Suppressor macrophage (primary cell): ENCODE measurements at places on chromosomes 3 and 15.

DNA sequence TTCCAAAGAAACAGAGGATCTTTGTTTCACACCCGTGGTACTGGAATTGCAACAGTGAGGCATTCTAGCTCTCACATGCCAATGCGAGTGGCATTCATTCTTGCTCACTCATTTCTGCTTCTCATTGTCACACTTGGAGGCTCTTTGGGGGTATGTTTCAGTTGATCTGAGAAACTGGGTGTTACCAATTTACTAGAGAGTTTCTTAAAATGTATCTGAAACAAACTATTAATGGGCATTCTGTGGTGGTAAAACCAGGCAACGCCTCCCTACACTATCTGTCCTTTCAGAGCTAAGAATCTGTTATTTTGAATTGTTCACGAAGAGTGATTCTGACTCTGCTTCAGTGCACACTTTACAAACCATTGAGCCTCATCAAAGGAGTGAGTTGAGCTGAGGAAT is 140.6 kb upstream of the BHLHE40 start:
- DNase-seq, result no peak

- DNase-seq, result peak; percentile 55
These were observed 8.8 kb upstream of the CPOX start for GRCh38 chr3:98602078-98602678.

DNA sequence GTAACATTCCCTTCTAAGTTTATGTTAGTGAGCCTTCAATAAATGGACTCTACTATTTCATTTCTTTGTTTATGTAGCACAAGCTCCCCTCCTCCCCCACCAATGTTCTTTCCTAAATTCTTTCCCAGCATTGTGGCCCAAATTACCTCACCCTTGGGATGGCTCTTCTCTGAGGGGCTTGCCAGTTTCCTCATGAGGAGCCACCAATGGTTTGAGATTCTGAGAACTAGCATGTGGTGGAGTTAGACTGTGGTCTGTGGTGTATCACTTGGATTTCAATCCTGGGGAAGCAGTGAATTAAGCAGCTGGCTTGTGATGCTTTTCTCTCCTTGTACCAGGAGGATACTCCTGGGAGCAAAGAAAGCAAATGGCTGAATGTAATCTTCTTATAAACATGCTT is 50.0 kb upstream of the NPHP3 start:
- no peak for DNase-seq

- DNase-seq, result peak; percentile 58
These were observed 169.5 kb downstream of the ATP10A start for GRCh38 chr15:25693321-25694238.

DNA sequence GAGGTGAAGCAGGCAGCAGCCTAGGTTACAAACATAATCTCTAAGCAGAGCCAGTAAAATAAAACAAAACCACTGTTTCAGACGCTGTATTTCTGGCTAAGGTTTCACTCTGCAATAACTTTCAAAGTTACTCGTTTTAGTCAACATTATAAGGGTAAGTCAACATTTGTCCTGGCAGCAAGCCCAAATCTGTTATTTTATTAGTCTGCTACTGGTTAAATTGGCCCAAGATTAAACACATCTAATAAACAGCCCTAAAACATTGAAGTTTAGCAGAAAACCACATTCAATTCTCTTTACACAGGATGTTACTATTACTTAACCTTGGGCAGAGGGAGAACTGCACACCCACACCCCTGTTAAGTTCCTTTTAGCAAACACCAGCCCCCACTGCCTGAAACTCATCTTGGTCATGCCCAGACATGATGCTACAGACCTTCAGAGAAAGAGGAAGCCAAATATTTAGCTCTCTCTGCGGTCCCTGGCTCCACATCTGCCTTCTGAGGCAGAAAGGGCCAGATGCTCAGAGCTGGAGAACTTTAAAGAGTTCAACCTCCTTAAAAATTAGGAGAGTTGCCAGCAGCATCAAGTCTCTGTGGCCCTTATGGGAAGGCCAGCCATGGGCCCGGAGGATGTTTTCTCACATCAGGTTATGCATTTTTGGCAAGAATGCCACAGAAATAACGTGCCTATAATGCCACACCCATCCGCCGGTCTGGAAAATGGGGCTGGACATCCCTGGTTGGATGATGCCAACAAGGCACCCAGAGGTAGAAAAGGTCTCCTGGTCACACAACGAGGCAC is 17.9 kb downstream of the ARHGEF3 start:
- DNase-seq, result peak; percentile 95

DNA sequence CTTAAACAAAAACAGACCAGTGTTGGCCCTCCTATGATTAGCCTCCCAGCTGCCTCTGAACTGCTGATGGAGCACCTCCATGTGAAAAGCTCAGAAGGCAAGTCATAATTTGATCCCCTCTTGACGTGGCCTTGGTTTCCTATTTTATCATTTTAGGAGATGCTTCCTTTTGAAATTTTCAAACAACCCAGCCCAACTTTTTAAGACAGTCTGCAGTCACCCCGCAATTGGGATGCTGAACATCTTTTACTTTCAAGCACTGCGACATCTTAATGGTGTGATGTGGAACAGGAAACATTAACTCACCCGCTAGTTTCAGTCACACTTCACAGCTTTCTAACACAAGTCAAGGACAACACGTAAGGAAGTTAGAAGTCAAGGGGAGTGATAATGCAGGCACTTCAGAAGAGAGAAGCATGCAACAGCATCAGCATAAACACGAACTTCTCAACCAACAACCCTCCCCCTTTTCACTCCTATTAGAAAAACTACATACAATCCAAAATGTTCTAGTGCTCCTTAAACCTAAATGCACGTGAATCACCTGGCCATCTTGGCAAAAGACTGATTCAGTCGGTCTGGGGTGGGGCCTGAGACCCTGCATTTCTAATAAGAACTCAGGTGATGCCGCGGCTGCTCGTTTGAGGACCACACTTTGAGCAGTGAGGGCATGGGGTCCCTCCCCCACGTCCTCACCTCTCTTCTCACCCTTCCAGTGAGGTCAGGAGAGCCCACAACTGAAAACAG is 161.5 kb downstream of the FOXP1 start:
- DNase-seq, result no peak

GRCh38 chr15:87732976-87733375 is 523.6 kb downstream of the NTRK3 start:
- no peak for DNase-seq

DNA sequence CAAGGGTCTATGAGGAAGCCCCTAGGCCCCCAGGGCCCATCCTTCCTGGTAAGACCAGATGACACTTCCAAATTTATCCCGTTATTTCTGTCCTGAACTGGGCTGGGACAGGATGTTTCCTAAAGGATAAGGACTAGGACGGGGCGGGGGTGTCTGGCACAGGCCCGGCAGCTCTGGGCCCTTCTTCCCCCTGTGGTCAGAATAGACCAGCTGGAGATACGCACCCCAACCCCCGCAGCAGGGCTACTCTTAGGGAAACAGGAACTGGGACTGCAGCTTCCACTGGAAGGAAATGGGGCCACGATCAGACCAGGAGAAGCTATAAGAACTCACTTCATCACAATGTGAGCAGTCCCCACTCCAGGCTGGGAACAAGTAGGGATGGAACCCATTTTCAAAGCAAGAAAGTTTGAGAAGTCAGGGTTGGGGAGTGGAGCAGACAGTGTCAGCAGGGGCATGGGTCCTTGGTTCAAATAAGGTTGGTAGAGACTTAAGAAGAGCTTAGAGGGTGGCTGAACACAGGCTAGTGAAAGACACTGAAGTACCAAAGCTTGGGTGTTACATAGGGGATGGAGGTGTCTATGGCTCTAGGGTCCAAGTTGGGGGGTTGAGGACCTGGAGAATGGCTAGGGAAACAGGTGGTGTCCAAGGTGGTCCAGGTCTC is 1.1 kb downstream of the NCKIPSD start:
- peak; percentile 89 for DNase-seq

DNA sequence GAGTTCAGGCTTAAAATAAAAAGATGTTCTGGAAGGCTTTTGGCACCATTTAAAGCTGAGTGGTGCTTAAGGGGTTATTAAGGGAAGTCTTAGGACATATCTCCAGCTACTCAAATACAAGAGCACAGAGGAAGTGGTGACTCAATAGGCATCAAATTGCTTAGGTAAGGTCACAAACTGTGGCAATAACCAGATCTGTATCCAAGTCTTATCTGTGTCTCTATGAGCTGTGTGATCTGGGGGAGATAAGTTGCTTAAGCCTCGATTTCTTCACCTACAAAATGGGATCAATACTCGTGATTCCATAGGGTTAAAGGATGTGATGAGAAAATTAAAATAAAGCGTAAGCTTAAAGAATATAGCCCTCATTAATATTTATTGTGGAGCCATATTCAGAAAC is 7.6 kb downstream of the HDC start:
- DNase-seq, result peak; percentile 78

GRCh38 chr3:53913401-53913800 is 21.7 kb upstream of the SELENOK start:
- DNase-seq, result no peak

DNA sequence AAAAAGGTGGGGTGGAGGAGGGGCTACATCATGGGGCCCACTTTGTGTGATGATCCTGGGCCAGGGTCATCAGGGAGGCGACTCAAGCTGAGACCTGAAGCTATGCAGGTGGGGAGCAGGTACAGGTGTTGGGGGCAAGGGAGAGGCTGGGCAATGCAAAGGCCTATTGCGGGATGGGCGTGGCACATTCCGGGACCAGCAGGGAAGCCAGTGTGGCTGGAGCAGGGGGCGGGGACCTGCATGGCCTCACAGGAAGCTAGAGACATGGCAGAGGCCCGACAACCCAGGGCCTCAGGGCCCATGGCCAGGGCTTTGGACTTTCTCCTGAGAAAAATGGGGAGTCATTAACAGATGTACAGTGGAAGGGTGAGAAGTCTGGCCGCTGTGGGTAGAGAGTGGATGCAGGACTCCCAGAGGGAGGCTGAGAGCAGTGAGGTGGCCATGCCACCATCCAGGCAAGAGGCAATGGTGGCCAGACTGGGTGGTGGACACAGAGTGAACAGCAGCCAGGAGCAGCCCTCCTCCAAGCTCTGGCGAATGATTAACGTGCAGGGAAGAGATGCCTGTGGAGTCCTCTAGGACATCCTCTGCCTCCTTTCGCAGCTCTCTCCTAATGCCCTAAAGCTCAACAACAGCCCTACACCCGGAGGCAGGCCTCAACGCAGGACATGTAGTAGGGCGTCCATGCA is 122.6 kb upstream of the ATP2B2 start:
- DNase-seq, result no peak

GRCh38 chr3:55065331-55065730 is 137.5 kb upstream of the LRTM1 start:
- DNase-seq, result no peak

- DNase-seq, result no peak
These were observed 88.8 kb upstream of the P3H2 start for GRCh38 chr3:190209533-190209932.

GRCh38 chr3:197356275-197356674 is 57.9 kb upstream of the DLG1 start:
- no peak for DNase-seq

DNA sequence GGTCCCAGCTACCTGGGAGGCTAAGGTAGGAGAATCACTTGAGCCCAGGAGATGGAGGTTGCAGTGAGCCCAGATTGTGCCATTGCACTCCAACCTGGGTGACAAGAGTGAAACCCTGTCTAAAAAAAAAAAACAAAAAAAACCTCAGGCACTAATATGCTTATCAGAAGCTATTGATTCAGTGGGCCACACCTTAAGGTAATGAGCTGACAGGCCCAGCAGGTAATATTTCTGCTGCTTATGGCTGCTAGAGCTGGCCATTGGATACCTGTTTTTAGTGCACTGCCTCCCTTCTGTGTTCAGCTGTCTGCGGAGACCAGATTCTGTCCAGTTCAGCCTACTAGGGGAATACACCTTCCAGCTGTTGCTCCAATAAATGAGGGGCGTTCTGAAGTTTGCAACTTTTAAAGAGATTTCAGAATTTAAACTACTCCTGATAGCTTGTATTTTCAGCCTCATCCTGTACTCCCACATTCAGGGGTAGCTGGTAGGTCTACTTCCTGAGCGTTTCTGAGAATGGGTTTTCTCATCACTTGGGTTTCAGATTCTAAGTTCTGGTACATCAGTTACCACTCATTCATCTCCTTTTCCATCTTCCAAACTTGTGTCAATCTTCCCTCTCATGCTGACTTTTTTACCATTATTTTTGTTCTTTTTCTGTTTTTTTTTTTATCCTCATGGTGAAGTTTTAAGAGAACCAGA is 69.0 kb downstream of the ATP11B start:
- DNase-seq, result no peak

GRCh38 chr3:161296814-161297213 is 74.5 kb downstream of the SPTSSB start:
- no peak for DNase-seq

DNA sequence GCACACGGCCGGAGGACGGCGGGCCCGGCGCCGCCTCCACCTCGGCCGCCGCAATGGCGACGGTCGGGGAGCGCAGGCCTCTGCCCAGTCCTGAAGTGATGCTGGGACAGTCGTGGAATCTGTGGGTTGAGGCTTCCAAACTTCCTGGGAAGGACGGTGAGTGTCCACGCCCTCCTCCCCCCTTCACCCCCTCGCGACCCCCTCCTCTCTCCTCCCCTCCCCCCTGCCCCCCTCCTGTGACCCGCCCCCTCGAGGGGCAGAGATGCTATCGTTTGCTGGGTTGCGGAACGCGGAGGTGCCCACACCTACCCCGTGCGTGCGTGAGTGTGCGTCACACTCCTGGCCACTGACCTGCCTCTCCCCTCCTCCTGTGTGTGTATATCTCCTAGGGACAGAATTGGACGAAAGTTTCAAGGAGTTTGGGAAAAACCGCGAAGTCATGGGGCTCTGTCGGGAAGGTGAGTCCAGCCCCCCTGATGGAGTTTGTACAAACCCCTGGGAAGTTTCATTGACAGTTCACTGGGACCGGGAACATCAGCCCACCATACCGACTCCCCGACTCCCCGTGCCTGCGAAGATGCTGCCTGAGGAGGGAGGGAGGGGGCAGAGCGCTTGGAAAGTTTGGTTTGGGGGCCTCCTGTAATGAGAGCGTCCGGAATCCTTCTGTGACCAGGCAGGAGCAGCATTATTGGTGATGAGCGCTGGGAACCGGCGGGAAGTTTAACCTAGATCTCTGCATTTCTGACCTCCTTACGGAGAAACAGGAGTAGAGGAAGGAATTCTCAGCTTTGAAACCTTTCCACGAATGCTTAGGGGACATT is 795 bp upstream of the SCAANT1 start:
- DNase-seq, result no peak

GRCh38 chr15:80099241-80099640 is 39.8 kb downstream of the ZFAND6 start:
- DNase-seq, result no peak

GRCh38 chr15:98428253-98428989 is 219.9 kb upstream of the IGF1R start:
- peak; percentile 62 for DNase-seq

DNA sequence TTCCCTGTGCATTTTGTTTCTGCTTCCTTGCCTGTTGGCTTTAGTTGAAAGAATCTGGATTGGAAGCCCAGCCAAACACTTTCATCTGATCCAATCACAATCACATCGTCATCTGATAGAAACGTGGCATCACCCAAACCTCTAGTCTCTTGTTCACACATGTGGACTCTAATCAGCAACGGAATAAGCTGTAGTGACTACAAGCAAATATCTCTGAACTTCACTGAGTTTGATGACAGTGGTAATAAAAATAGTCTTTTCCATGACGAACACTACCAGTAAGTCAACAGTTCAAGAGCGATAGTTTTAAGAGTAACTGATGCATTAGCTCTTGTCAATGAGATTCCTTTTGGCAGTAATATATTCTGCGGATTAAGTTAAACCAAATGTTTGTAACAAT is 22.8 kb upstream of the MECOM start:
- DNase-seq, result no peak
